ENCODE measurements at places on chromosomes 7 and 10. TPM values are rescaled to one million over a fixed set of nuclear protein-coding genes. Genes with fewer than 3 reads are reported as not detected.

DNA sequence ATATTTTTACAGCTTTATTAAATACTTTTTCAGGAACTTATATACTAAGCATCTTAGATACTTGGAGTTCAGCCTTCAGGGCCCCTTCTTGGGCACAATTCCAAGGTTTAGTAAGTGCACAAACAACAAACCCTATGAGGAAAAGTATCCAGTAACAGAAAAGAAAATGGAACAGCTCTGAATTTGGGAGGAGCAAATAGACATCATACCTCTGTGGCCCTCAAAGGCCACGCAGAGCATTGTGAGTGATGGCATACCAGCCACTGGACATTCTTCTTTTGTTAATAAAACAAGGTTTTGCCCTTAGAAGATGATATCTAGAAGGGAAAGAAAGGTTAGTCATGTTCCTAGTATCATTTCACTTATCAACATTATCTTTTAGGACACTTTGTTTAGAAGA lies 46.0 kb downstream of the ST7 start:
- DNase-seq: no peak

Gene PLXDC2
- not detected for total RNA-seq

Gene ACTR1A
- total RNA-seq: 64.8 TPM

DNA sequence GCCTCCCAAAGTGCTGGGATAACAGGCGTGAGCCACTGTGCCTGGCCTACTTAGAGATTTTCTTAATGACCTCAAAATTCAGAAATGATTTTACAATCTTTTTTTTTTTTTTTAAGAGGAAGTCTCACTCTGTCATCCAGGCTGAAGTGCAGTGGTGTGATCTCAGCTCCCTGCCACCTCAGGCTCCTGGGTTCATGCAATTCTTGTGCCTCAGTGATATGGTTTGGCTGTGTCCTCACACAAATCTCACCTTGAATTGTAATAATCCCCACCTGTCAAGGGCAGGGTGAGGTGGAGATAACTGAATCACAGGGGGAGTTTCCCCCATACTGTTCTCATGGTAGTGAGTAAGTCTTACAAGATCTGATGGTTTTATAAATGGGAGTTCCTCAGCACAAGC lies 159.9 kb downstream of the DNAJC1 start:
- no peak for DNase-seq

Gene ZNF853
- 0.42 TPM for total RNA-seq

GRCh38 chr10:110304394-110304779 lies 333 bp downstream of the SMNDC1 start:
- no peak for DNase-seq

DNA sequence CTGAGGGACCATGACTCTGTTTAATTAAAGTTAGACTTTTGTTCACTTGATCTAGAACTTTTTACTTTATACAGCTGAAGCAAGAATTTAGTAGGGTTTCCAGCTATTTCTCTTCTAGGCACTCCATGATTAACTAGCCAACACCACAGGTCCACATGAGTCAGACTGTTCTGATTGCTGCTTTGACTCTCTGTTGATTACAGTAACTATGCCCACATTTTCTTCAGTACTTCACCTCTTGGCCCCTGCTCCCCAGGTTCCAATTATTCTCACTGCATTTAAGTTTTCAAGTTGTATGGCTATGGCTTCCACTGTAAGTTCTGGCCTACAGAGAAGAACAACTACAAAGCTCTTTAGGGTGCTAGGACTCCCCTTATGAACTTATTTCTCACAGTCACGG lies 737.2 kb upstream of the IGFBP3 start:
- DNase-seq: no peak

- DNase-seq: no peak
Observed at GRCh38 chr10:1567152-1567551, 170.2 kb downstream of the ADARB2 start.

DNA sequence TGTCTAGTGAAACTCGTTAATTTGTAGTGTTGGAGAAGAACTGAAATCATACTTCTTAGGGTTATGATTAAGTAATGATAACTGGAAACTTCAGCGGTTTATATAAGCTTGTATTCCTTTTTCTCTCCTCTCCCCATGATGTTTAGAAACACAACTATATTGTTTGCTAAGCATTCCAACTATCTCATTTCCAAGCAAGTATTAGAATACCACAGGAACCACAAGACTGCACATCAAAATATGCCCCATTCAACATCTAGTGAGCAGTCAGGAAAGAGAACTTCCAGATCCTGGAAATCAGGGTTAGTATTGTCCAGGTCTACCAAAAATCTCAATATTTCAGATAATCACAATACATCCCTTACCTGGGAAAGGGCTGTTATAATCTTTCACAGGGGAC lies 187.6 kb downstream of the CFTR start:
- no peak for DNase-seq
